ENCODE measurements at places on chromosomes 11 and 22.

DNA sequence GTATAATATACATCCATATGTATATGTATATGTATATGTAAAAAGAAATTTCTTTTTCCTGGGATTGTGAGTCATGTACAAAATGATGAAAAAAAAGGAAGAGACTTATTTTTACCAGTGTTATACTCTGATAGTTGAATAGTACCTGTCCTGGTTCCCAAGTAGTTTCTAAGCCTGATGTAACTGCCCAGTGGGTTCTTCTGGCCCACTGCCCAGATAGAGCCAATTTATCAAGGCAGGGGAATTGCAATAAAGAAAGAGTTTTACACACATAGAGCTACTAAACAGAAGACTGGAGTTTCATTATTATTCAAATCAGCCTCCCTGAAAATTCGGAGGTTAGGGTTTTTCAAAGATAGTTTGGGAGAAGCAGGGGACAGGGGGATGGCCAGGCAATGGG is 29.1 kb upstream of the NARS2 start:
- DNase-seq, result no peak

DNA sequence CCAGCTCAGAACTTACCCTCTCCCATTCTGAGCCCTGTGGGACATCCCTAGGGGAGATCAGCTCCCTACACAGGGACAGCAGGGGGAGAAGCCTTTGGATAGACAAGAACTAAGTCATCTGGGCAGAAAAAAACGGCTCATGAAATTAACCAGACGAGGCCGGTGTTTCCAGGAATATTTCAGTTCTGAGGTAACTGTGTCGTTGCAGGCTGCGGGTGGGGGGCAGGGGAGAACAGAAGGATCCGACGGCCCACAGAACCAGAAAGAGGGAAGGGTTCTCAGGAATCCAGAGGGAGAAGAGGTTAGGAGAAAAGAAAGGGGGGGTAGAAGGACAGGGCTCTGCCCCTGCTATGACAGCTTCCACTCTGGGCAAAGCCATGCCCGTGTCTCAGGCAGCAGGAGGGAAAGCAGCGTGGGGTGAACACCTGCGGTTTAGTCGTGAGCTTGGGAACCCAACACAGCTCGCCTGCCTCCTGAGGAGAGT is 3.6 kb downstream of the CLCF1 start:
- DNase-seq, result no peak

DNA sequence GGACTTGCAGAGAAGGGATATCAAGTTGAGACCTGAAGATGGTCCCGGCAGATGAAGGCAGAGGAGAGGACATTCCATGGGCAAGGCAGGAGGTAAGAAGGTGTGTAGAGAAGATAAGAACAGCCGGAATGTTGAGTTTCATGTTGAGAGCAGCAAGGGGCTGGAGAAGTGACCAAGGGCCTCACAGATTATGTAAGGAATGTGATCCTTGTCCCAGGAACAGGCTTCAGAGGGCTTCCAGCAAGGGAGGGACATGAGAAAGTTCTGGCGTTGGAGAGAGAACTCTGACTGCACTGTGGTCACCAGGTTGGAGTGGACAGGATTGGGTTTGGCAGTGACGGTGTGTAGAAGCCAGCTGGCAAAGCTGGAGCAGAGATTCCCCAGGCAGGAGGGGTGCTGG is 27.6 kb upstream of the PPFIA1 start:
- no peak for DNase-seq

GRCh38 chr22:31488988-31489617 is 539 bp downstream of the EIF4ENIF1 start:
- peak; percentile 71 for DNase-seq

DNA sequence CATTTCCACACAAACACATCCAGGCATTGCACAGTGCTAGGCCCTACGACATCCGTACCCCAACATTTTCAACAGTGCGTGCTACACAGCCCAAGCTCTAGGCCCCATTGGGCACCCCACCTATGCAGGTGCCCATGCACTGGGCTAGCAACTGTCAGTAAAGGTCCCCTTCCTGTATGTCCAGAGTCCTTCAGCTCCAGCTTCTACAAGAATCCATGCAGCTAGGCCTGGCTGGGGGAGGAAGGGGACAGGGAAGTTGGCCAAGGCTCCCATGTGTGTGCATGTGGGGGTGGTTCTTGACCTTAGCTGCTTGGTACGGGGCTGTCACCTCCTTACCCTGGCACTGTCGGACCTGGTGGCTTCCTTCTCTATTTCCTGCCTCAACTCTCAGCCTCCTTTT is 1.3 kb downstream of the B3GAT1 start:
- no peak for DNase-seq

- no peak for DNase-seq
These were observed 111.4 kb downstream of the SERGEF start for GRCh38 chr11:17901481-17901880.

- DNase-seq, result no peak
These were observed 421.0 kb downstream of the DYNC2H1 start for GRCh38 chr11:103530257-103530656.

- DNase-seq, result no peak
These were observed 27.0 kb downstream of the CUL5 start for GRCh38 chr11:108035690-108036089.

DNA sequence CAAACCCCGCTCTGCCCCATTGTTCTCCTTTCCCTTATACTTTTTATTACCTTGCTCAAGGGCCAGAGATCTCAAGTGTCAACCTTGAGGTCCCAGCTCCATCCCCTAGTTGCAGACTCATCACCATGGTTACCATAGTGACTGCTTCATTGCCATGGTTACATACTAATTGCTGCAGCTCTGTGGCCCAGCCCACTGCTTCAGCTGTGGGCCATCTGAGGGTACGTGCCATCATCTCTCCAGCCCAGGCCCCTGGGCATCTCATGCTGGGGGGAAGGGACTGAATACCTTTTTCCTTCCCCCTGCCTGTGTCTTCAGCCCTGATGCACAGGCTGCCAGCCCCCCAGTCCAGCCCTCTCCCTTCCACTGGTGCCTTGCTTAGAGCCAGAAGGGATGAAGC is 22.2 kb downstream of the TREH start:
- DNase-seq, result no peak
